ENCODE measurements at places on chromosomes 16 and 17. TPM values are rescaled to one million over a fixed set of nuclear protein-coding genes. Genes with fewer than 3 reads are reported as not detected.

WNT3 gene
- 0.14 TPM for polyA plus RNA-seq

KRTAP4-1 gene
- not detected for polyA plus RNA-seq

COX6A2 gene
- polyA plus RNA-seq: not detected

ALOX15 gene
- polyA plus RNA-seq: 0.41 TPM

PDILT gene
- not detected for polyA plus RNA-seq

NATD1 gene
- polyA plus RNA-seq: 0.45 TPM

CPHXL2 gene
- polyA plus RNA-seq: 0.18 TPM

DLX4 gene
- not detected for polyA plus RNA-seq

SOX15 gene
- polyA plus RNA-seq: not detected

ABI3 gene
- polyA plus RNA-seq: 34.2 TPM

ZNF423 gene
- polyA plus RNA-seq: not detected

MAP2K6 gene
- 7.5 TPM for polyA plus RNA-seq

Measured in IgD-negative memory B cell (primary cell).